ENCODE measurements at places on chromosomes 11 and 22. TPM values are rescaled to one million over a fixed set of nuclear protein-coding genes. Genes with fewer than 3 reads are reported as not detected.

The MUC6 gene
- 3.5 TPM for total RNA-seq

The MYEOV gene
- total RNA-seq = not detected

The SAA4 gene
- not detected for total RNA-seq

The OTOG gene
- total RNA-seq = under 0.01 TPM

The ACR gene
- 7.9 TPM for total RNA-seq

The SPI1 gene
- 9.7 TPM for total RNA-seq

The APOBEC3H gene
- total RNA-seq = 0.69 TPM

The DBX1 gene
- total RNA-seq = not detected

All from uterus (tissue), 4 donors.